ENCODE measurements at places on chromosomes 3 and 15.

- DNase-seq = peak; percentile 91
Observed at GRCh38 chr15:66673410-66674322, 28.4 kb upstream of the SMAD6 start.

GRCh38 chr3:84958495-84959469 is at the start of gene CADM2:
CADM2 (plus strand) TSS chr3:84958989.
- peak; percentile 97 for DNase-seq

GRCh38 chr3:140950144-140950543 is 8.5 kb downstream of the SLC25A36 start:
- no peak for DNase-seq

DNA sequence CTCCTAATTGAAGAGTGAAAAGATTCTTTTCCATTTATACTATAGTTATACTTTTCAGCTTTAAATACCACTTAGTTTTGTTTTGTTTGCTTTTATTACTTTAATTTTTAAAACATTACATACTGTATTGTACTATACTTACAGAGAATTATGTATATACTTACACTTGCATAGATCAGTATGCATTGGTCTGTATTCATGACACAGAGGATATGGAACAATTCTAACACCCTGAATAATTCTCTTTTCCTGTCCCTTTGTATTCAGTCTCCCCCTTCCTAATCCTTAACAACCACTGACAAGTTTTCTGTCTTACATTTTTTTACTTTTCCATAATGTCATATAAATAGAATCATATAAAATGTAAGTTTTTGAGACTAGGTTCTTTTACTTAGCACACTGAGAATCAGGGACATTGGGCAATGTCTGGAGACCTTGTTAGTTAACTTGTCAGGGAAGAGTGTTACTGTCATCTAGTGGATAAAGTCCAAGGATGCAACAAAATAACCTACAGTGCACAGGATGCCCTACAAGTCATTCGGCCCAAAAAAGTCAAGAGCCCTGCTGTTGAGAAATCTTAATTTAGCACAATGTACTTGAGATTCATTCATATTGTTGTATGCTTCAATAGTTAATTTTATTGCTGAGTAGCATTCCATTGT is 95.7 kb upstream of the MCTP2 start:
- DNase-seq = no peak
